Effector memory CD4-positive, alpha-beta T cell (primary cell): ENCODE measurements at places on chromosomes 3 and 15.

- no peak for DNase-seq
These were observed 48.6 kb upstream of the KLF13 start for GRCh38 chr15:31278061-31278445.

DNA sequence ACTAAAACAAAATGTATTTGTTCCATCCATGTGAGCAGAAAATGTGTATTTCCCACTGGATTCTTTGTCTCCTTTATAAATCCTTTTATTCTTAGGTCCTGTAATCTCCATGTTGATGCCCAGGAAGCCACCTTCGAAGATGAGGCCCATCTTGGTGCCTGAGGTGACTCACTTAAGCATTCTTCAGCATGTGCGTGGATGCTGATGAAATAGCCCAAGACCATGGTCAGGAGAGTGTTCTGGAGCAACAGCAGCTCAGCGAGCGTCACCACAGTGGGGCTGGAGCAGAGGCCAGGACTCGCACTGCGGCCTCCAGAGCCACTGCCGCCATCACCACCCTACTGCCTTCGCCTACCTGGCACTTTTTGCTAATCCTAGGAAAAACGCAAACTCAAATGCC lies 520.9 kb downstream of the FHIT start:
- no peak for DNase-seq

GRCh38 chr3:142210144-142210543 lies 15.2 kb downstream of the GK5 start:
- no peak for DNase-seq

- no peak for DNase-seq
These were observed 18.2 kb downstream of the SLC9A9 start for GRCh38 chr3:143830063-143830462.

DNA sequence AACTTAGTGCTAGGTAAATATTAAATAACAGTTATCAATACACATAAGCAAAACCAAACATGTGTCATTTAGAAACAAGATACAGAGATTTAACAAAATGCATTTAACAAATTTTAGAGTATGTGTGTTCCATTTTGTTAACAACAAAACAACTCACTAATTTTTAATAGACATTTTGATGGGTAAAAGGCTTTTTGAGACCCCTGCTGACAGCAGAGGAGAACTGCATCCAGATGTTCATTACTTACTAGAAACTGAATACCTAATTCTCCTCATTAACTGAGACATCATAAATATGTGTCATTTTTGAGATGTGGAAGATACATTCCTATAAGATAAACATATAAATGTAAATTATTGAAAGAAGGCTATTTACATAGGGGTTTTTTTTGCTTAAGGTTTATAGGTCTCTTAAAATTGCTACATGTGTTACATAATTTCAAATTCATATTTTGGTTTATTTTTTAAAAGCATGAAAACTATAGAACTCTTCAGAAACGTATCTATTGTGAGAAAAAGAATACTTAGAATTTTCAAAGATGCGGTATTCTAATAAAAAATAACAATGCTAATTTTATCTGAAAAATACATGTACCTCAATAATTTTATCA lies 1009.8 kb downstream of the TUSC7 start:
- DNase-seq, result no peak

GRCh38 chr3:61594144-61594963 lies 33.0 kb downstream of the PTPRG start:
- DNase-seq, result no peak

DNA sequence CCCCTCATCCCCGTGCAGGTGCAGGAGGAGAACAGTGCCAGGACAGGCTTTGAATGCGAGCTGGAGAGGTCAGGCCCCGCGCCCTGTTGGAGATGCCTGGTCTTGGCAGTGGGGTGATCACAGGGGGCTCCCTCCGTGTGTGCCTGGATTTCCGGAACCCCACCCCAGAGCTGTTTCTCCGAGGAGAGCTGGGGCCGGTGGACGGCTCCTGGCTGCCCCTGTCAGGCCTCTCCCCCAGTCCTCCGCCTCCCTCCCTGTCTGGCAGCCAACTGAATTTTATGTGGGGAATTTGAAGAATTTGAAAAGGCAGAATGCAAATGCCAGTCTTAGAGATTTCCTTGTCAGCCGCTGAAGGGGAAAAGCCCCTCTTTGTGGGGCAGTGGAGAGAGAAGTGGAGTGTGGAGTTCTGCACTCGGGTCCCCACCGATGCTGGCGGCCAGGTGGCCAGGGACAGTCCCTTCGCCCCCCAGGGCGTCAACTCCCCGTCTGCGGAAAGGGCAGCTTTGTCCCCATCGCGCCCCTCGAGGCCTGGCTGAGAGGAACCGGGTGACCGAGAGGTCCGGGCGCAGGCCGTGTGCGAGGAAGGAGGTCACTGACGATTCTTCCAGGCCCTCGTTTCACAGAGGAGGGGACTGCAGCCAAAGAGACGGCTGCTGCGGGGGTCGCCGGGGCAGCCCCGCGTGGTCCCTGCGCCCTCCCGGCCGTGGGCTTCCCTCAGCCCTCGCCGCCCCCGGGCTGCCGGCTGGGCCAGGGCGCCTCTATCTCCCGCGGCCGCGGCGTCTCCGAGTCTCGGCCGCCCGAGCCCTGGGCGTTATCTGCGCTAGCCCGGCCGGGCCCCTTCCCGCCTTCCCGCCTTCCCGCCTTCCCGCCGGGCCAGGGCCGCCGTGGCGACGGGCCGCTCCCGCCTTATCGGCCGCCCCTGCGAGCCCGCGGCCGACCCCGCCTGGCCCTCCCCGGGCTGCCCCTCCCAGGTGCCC lies 56.0 kb upstream of the LCTL start:
- no peak for DNase-seq

DNA sequence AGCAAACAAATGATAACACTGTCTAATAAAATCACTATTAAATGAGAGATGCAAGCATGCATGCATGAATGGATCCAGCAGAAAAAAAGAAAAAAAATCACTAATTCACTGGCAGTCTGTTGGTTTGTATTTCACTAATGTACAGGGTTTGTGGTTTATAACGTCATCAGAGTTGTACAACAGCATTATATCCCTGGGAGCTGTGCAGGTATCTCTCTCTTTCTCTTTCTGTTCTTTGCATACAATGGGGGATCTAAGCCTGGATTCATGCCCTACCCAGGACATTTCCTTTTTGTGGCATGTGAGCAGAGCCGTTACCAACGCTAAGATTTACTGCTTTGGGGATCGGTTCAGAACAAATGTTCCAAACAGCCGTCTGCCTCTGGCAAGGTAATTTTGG lies 229.5 kb downstream of the SOX2 start:
- no peak for DNase-seq

GRCh38 chr3:172608575-172608974 lies 85.3 kb upstream of the TNFSF10 start:
- DNase-seq, result no peak

GRCh38 chr3:43689766-43690399 lies 855 bp upstream of the ABHD5 start:
- DNase-seq, result no peak

GRCh38 chr3:189458528-189458927 lies 172.7 kb upstream of the TP63 start:
- no peak for DNase-seq

DNA sequence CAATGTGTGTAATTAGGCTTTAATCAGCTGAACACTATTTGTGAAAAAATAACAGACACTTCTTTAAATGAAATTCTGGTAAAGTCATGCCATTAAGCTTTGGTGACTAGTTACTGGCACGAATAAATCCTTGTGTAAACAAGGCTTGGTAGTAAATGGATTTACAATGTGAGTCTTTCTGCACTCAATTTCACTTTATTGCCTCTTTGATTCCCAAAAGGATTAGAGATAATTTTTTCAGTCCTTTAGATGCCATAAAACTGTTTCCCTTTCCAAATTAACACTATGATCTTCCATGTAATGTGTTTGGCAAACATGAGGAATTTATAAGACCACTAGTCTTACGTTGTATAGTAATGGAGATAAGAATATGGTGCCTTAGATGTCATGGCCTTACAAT lies 339.5 kb upstream of the DNAJC19 start:
- no peak for DNase-seq

GRCh38 chr15:90087454-90088154 lies 14.7 kb downstream of the IDH2 start:
- DNase-seq, result no peak

DNA sequence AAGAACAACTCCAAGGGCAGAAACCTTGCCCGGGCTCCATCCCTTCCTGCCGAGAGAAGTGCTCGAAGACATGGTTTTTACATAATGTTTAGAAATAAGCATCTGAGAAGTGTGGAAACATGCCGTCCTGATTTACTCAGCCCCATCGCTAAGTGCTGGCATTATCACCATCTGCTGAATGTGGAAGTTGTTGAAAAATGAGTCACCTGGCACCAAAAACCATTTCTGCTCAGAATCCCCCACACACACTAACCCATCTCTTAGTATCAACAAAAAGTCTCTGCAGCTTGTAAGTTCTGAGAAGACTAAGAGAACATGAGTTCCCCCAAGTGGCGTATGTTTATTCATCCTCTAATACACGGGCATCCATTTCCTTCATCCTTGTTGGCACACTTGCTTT lies 51.0 kb upstream of the ARL8B start:
- DNase-seq, result no peak

DNA sequence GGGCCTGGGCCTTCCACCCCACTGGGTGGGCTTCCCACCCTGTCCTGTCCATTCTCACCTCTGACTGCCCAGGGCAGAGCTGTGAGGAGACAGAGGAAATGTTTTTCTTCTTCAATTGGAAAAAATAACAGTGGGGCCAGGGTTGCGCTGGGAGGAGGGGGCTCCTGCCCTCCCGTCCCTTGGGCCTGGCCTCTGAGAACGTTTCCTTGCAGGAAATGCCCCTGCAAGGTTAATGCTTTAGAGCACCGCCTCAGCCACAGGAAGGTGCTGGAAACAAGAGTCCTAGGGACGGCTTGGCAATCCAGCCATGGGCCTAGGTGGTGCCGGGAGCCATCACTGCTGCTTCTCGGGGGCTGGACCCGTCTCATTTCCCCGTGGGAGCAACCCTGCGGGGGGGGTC lies 3.8 kb upstream of the PLXND1 start:
- DNase-seq, result no peak

DNA sequence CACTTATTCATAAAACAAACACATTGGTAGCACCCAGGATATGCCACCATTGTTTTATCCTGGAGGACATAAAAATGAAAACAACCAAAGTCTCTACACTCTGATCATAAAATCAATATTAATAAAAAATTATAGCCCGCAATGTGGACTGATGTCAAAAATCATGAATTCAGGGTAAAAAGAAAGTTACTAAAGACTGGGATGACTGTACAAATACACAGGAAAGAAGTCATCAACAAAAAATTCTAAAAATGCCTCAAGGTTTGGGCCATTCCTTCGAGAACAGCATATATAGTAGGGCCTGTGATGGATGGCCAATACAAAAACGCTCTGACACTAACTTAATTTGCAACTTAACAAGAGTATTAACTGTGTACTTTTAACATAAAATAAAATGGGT lies 76.8 kb downstream of the THBS1 start:
- DNase-seq, result no peak

DNA sequence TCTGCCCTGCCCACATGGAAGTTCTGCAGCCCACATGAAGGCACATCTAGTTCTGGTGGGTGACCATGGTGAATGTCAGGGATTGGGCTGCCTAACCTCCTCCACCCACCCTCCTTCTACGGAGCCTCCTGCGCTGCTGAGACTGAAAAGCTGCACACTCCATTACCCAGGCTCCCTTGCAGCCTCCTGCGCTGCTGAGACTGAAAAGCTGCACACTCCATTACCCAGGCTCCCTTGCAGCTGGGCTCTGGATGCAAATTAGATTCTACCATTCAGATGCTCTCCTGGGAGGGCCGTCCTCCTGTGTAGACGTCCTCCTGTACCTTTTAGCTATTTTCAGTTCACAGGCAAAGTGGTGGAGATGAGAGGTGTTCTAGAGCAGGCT lies 32.1 kb downstream of the POMGNT2 start:
- DNase-seq, result no peak

GRCh38 chr3:14874784-14875183 lies 56.0 kb downstream of the FGD5 start:
- no peak for DNase-seq

- no peak for DNase-seq
These were observed 8.5 kb downstream of the MESP2 start for GRCh38 chr15:89784686-89784960.

DNA sequence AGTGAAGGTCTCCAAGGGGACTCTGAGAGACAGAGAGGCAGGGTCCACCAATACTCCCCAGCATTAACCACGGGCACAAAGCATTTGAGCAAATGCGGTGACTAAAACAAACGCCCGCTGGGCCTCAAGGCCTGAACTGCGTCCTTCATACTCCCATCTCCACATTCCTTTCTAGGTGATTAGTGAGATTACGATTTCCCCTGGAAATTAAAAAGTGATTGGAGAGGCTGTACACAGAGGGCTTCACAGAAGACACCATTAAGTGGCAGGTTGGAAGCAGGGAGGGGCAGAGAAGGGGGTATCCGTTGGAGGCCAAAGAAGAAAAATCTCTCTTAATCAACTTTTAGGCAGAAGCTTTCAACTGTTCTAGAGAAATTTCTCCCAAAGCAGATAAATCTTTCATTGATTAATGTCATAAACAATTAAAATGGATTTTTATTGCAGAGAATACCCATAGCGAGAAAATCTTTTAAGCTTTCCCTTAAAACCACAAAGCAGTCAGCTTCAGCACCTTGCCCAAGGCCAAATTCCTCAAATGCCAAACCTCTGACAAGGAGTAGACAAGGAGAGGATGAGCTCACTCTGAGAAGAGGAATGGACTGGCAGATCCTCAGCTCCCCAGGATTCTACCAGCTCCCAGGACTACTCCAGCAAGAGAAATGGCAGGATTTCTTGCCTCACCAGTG lies 38.2 kb downstream of the MB21D2 start:
- DNase-seq, result no peak

DNA sequence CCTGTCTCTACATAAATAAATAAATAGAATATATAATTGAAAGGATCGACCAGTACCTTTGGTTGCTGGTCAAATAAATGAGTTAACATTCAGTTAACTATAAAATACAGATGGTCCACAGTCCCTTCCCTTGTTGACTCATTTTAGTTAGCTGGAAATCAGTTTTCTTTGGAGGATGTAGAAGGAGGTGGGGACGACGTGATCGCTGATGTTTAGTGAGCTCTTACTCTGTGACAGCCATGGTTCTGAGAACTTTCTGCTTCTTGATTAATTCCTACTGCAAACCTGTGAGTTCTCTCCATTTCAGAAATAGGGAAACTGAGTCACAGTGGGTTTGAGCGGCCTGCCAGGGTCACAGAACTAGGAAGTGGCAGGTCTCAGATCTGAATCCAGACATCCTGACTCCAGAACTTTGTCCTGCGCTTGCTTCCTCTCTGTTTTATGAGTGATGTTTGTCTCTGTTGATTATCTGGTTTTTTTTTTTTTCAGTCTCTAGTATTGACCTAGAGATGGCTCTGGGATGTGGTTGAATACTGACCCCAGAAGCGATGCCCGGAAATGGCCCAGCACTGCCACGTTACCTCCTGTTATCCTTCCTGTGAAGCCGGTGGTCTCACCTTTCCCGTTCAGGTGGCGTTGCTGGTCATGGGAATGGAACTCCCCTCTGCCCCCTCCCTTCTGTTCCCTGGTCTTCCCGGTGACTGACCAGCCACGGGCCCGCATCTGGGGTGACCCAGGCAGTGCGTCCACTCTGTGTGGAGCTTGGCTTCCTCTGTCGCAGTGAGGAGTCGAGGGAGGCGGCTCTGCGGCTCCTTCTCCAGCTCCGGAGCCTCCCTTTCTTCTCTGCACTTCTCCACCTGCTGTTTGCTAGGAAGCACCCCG lies 18.2 kb downstream of the SYNM start:
- DNase-seq, result no peak
